Cerebellum (tissue), 4 donors: ENCODE measurements at places on chromosomes 7 and 10.

GRCh38 chr10:10313149-10313835 is 704.4 kb upstream of the CELF2 start:
- DNase-seq = no peak

DNA sequence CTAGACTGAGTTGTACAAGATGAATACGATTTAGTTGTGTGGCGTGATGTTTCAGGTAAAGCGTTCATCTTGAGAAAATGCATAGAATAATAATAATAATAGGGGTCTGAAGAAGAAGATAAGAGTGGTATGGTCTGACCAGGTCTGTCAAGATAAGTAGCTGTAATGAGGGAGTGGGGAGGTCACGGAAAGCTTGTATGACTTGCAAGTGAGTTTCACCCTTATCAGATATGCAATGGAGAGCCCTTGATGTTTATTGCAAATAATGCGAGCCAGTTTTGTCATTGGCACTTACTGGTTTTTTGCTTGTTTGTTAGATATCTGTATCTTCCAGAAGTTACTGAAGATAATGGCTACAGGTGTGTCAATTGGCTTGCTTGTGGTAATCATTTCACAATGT is 611.5 kb downstream of the CNTNAP2 start:
- DNase-seq = no peak

DNA sequence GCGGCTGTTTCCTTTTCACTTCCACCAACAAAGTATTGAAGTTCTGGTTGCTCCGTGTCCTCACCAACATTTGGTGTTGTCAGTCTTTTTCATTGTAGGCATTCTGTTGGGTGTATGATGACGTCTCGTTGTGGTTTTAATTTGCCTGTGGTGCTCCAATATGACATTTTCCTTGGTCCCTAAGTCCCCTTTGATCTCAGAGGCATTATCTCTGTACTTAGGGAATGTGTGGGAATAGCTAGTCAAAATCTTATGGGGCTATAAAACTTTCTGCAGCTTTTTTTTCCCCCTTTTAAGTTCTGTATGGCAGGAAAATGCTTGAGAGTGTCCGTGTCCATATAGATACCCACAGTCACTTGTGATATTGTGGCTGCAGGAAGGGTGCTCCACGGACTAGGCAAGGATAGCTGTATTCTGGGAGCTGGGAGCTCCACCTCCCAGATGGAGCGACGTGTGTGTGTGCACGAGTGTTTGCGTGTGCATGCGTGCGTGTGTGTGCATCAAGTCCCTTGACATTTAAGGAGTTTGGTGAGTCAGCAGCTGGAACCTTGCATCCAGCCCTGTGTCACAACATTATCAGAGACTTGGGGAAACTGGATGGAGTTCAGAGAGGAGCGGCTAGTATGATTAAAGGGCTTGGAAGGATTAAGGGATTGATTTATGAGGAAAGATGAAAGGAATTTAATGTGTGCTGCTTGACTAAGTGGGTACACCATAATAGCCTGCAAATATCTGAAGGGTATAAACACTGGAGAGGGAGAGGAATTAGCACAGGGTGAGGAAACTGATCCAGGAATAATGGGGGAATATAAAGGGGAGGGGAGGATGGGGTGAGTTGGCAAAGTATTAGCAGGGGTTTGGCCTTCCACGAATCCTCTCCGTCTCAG is 66.8 kb downstream of the LRMDA start:
- DNase-seq = no peak

GRCh38 chr10:3213208-3213607 is 40.6 kb upstream of the PITRM1 start:
- DNase-seq = no peak

- DNase-seq = no peak
Observed at GRCh38 chr7:5661942-5662341, 119.5 kb downstream of the RNF216 start.

DNA sequence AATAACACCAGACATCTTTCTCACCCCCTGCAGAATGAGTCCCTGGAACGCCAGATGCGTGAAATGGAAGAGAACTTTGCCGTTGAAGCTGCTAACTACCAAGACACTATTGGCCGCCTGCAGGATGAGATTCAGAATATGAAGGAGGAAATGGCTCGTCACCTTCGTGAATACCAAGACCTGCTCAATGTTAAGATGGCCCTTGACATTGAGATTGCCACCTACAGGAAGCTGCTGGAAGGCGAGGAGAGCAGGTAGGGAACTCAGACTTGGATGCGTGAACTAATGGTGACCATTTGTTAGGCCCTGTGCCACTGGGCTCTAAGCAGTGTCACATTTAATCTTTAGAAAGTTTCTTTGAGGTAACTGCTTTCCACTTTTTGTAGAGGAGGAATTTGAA is 7.1 kb downstream of the VIM start:
- DNase-seq = no peak

DNA sequence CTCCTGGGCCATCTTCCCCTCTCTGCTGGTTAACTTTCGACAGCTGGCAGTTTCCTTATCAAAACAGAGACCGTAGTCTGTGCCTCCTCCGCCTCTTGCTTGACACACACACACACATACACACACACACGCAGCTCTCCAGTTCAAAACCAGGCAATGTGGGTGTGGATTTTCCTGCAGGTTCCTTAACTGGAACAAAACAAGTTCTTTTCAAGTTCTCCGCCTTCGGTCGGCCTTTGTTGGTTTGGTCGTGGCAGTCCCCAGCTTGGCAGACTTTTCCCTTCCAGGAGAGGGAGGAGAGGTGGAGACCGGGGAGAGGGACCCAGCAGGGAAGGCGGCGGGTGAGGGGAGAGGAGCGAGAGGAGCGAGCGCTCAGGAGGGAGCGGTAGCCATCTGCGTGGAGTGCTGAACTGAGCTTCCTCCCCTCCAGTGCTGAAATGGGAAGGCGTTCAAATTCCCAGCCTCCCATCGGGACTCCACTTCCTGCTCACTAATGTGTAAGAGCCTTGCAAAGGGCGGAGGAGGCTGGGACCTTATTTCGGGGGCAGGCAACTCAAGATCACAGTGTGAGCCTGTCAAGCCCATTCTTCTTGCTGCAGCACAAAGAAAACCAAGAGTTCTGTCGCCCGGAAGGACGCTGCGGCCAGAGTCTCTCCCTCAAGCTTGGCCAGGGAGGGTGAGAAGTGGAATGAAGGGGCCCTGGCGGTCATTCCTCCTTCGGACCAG is 120.6 kb downstream of the PRPF18 start:
- peak; percentile 69 for DNase-seq

- no peak for DNase-seq
Observed at GRCh38 chr10:79259834-79260233, 87.4 kb upstream of the PPIF start.

DNA sequence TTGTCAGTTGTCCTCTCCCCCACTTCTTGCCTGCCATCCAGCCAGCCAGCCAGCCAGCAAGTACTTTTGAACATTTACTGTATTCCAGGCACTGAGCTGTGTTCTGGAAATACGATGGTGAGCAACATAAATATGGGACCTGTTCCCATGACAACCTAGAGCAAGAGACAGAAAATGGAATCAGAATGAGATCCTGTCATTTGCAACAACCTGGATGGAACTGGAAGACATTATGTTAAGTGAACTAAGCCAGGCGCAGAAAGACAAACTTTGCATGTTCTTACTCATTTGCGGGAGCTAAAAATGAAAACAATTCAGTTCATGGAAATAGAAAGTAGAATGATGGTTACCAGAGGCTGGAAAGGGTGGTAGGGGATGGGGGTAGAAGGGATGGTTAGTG is 140.7 kb downstream of the ICA1 start:
- DNase-seq = no peak
